Urinary bladder (tissue), 4 donors: ENCODE measurements at places on chromosomes 1 and 21.

DNA sequence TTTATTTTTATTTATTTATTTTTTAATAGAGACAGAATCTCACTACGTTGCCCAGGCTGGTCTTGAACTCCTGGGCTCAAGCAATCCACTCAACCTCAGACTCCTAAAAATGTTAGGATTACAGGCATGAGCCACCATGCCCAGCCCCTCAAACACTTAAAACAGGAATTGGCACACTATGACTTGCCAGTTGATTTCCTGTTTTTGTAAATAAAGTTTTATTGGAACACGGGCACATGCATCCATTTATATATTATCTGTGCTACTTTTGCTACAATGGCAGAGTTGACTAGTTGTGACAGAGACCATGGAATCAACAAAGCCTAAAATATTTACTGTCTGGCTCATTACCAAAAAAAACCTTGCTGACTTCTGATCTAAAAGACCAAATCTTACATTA, 16.0 kb upstream of the YRDC start:
- no peak for DNase-seq

GRCh38 chr21:43716376-43717165, 2.4 kb upstream of the PDXK start:
- DNase-seq, result no peak

GRCh38 chr1:38296047-38296446, 249.5 kb upstream of the POU3F1 start:
- DNase-seq, result no peak

- DNase-seq, result no peak
Observed at GRCh38 chr1:31153423-31153822, 86.3 kb downstream of the NKAIN1 start.

DNA sequence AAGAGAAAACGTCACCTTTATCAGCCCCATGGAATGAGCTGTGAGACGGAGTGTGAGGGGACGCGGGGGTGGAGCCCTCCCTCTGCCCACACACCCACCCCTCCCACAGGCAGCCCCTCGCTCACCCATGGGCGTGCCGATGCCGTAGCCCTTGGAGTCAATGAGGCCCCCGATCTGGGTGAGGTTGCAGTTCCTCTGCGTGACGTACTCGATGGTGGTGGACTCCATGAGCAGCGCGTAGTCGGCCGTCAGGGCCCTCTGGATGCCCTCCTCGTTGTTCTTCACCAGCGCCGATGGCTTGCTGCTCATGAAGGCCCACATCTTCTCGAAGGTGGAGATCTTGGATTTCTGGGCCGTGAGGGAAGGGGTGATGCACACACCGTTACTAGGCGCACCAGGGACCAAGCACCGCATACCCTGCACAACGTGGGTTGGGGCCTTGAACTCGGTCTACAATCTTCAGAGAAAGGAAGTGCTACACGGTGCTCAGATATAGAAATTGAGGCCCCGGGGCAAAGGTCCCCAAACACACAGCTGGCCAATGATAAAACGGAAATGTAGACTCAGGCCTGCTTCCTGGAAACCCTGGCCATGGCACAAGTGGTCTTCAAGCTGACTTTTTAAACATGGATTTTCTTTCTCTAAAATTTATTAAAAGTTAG, 228.2 kb downstream of the GRIK3 start:
- DNase-seq, result no peak

DNA sequence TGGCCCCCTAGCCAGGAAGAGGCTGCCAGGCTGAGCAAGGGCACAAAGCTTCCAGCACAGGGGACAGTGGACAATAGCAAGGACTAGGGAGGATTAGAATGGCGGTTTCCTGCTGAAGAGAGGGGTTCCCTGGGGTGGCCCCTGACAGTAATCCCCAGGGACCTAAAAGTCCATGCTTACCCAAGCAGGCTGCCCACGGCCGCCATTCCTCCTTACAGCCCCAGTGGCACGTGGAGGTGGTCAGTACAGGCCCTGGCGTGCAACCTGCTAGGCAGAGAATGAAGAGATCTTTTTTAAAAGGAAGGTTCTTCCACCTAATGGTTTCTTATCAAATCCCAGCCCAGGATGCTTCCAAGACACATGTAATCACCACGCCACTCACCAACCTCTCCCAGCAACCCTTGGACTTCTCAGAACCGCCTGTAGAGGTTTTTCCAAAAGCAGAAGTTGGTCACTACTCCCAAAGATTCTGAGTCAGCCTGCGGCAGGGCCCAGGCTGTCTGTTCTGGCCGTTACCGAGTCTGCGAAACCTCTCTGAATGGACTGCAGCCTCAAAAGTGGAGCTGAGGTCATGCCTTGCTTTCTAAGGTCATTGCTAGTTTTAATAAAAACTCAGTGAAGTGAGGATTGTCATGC, 926 bp downstream of the MRPL55 start:
- DNase-seq, result no peak

DNA sequence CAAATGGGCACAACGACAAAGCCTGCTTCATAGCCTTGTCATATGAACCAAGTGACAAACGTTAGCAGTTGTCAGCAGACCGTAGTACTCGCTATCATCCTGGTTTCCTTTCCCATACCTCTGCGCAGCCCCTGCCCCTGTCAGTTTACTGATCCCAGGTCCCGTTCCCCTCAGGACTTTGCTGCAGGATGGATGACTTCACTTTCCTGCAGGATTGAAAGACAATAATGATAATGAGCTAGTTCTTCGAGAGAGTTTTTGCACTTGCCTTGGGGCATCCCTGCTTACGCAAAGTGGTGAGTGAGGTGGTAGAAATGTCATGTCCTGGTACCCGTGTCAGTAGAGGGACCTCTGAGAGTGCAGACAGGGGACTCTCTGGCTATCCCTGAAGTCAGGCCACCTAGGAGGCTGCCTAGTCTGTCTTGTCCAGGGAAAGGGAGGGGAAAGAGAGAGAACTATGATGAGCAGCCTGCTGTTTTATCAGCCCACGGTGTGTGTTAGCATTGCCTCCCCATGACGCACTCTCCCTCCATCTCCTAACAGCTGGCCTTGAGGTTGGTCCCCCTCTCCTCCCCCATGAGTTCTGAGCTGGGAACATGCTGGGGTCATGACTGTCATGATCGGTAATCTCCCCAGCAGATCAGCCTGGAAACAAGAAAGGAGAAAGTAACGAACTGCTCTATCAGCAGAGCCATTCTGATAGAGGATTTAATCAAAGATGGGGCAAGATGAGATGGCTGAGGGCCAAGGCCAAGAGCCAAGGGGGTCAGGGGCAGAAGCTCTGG, 53.7 kb downstream of the ELK4 start:
- DNase-seq, result no peak

DNA sequence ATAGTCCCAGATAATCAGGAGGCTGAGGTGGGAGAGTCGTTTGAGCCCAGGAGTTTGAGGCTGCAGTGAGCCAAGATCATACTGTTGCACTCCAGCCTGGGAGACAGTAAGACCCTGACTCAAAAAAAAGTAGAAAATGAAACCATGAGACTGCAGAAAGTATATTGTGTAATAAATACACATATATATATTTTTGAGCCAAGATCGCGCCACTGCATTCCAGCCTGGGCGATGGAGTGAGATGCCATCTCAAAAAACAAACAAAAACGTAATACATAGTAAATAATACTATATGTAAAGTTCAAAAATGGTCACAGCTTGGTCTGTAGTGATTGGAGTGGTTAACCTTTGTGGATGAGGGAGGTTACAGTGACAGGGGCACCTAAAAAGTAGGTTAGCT, 9.7 kb downstream of the BRDT start:
- DNase-seq, result no peak

- no peak for DNase-seq
Observed at GRCh38 chr1:229347528-229347927, 4.7 kb upstream of the CCSAP start.

DNA sequence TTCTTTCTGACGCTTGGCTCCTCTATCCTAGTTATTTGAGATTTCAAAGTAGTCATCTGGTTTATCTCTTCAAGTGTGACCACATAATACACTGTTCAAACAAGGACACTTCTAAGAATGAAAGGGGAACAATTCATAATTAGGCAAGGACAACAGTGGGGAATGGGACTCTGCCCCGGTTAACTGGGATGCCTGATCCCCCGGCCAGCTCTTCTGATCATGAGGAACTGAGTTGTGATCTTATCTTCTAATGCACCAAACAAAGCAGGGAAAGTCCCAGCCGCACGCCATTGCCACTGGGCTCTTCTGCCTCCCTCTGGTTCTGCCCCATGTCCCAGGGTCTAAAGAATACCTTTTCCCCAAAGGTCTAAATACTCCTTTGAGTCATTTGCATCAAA, 158.2 kb upstream of the IRF2BP2 start:
- no peak for DNase-seq

DNA sequence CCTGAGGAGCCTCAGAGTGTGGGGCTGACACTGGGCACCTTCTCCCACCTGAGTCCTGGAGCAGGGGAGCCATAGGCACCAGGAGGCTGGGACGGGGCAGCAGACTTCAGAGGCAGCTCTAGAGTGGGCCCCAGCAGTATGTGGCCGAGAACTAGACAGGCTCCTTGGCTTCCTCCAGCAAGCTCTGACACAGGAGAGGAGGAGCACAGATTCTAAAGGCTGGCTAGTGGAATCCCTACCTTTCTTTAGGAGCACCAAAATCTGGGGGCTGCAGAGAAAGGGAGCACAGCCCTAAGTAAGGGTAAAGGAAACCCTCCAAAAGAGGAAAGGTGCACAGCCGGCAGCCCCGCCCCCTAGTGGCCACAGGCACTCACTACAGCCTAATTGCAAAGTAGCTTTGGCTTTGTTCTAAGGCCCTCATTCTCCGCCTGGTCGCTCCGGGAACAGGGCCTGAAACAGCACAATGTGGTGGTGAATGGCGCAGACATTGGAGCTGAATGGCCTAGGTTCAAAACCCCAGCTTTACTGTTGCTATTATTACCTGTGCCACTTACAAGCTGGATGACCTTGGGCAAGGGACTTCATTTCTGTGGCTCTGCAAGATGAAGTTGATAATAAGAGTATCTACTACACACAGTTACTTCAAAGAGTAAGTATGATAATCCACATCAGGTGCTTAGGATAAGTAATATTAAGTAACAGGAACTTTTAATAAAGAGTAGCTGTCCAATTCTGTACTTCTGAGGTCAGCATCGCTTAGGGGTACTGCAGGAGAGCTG, 8.8 kb upstream of the GUCA2A start:
- no peak for DNase-seq

DNA sequence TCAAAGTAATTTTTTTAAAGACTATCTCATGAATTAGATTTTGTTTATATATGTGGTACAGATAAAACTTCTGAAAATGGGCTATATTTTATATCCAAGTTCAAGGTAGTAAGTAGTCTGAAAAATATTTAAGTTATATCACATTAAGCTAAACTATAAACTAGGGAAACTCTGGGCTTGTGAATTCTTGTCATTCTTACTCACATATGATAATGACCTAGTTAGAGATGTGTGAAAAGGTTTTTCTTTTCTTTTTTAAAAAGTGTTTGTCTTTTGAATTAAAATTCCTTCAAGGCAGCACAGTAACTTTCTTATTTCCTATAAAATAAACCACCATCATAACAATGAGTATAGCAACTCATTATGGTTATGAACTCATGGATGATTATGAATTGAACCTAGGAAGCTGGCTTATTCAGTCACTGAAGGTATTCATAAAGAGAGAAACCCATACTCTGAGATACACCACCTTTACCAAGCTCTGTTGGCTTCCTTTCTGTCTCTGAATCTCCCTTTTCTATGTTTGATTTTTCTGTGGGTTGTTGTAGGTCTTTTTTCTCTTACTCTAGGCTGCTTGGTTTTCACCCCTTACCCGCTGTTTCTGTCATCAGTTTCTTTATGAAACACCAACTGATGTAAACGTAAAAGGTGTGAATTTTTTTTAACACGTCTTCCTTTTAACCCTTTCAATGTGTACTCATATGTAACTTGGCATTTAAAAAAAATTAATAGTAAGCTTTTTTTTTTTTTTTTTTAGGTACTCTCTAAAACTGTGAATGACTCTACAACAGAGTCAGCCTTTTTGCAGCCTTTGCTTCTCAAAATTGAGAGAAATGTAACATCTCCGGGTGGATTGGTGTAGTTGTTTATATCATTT, 25.2 kb downstream of the IL12RB2 start:
- DNase-seq, result no peak

GRCh38 chr1:205220421-205220820, 7.3 kb upstream of the TMCC2 start:
- DNase-seq, result no peak

DNA sequence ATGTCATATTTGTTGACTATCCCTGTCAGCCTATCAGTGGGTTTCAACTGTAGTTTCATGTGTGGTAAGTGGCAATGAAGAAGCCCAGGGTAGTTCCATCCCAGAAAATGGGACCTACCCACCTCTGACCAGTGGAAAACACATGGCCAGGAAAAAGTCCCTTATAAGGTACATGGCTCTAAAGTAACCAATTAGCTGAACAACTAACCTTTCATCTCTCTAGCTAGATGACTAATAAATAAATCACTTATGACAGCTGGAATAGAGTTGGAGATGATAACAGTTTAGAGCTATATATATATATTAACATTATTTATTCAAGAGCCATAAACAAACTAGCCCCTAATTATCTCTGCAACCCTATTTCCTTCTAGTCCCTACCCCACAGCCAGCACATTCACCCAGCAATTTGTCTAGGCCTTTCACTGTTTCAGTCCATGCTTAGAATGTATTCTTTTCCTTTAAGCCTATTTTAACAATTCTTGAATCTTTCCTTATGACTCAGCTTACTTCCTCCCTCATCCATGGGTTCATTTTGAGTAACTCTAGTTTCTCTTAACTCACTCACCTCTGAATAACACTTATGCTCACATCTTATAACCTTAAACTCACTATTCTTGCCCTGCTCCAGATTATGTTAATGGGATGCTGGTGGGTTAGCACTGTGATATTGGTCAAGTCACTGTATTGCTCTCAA, 83.7 kb downstream of the TNFSF18 start:
- DNase-seq, result no peak

DNA sequence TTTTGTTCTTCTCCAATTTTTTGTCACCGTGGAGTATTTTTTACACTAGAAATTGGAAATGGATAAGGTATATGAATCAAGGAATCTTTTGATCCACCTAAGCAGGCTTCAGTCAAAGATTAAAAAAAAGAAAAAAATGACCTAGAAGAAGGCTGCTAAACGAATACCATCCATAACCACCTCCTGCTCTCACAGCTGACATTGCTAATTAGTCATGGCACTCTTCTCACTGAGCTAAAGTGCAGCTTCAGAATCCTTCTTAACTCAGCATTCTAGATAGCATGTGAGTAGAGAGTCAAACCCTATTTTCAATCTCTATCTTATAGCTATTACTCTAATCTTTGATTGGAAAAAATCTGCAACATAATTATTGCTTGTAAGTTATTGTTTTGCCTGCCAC, 40.2 kb upstream of the ST6GALNAC5 start:
- no peak for DNase-seq

- DNase-seq, result no peak
Observed at GRCh38 chr1:24021403-24022266, 41.5 kb upstream of the SRSF10 start.

DNA sequence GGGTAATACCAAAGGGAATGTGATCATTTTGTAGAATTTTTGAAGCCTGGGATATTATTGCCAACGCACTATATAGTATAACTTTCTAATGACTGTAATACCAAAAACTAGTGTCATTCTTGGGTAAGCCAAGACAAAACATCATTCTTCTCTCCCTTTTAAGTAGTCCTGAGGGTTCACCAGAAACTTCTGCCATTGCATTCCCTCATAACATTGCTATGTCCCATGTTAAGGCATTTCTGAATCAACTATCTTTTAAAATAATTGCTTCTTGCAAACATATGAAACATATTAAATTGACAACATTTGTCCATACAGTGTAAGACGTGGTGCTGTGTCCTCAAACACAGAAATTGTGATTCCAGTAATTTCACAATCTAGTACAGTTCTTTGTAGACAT, 29.9 kb upstream of the C1orf21 start:
- DNase-seq, result no peak
